DMS53 (cell line): ENCODE measurements at places on chromosomes 3 and 15.

DNA sequence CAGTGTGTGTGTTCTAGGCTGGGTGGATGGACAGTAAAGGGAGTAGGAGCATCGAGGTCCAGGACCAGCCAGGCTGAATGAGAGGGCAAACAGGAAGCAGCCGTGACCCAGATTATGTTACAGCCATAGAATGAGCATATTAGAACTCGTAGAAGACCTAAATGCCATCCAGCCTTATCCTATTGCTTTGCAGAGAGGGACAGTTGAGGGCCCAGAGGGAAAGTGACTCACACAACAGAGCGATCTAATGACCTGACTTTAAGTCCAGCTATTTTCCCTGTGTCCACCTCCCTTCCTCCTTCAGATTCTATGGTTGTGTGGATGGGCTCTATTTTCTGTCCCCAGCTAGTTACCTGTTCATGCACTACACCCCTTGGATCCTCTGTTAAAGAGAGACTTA is 634.1 kb upstream of the TBL1XR1 start:
- peak; percentile 50 for DNase-seq

- no peak for DNase-seq
Observed at GRCh38 chr15:101149864-101150722, 101.8 kb downstream of the CHSY1 start.

- DNase-seq = no peak
Observed at GRCh38 chr15:71705151-71705550, 105.2 kb upstream of the NR2E3 start.

DNA sequence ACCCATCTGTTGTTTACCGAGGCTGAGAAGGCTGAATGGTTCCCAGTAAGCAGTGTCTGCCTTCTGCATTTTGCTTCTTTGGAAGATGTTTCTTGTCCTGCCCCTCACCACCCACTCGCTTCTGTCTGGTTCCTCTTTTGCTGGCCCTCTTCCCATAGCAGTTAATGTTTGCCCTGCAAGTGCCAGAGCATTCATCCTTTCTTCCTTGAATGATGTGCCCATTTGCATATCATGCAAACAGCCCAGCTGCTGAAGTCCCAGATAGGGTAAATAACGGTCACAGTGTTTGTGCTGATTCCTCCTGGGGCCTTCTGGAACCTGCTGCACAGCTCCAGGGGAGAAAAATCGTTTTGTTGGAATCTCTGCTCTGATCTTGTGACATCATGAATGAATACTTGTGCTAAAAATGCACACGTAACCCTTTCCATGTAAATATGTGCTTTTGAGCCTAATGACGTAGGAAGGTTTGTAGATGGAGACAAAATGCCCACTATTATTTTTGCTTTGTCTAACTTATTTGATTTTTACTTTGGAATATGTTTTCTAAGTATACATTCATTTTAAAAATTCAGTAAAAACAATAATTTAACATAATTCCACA is 381.0 kb downstream of the SOX2 start:
- DNase-seq = peak; percentile 79

DNA sequence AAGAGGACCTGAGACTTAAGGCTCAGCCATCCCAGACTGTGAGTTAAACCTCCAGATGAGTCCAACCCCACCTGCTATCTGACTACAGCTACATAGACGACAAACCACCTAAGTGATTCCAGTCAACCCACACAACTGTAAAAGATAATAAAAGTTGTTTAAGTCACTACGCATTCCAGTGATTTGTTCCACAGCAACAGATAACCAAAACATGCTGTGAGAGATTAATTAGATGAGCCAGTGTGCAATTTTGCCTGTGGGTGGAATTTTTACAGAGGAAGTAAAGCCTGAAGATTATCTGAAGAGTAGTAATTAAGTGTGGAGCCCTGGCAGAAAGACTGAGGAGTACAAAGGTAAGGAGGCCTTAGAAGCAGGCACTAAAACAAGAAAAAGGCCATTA is 5.4 kb downstream of the BTBD1 start:
- no peak for DNase-seq

DNA sequence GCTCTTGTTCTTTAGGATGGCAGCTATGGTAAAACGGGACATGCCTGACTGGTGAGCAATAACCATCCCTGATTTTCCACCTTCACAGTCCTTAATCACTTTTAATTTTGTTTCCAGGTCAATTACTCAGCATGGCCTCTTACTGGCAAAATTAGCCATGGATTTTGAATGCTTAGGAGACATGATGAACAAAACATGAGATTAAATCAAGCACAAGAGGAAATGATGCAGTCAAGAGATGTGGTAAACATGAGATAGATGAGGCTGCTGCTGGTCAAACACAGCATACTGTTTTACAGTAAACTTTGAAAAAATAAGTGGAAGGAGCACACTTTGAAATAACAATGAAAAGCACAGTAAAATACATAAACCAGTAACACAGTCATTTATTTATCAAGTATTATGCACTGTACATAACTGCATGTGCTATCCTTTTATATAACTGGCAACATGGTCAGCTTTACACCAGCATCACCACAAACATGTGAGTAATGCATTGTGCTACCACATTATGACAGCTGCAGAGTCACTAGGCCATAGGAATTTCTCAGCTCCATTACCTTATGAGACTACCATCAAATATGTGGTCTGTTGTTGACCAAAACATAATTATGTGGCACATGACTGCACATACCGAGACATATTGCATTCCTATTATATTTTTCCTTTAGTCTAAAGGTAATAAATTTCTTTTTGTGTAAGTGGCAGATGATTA is 30.1 kb upstream of the ZNF502 start:
- DNase-seq = no peak

- no peak for DNase-seq
Observed at GRCh38 chr3:139289860-139290524, 53.8 kb upstream of the MRPS22 start.

- no peak for DNase-seq
Observed at GRCh38 chr15:83102346-83102745, 5.1 kb upstream of the TM6SF1 start.

GRCh38 chr15:79853492-79854328 is 43.1 kb downstream of the MTHFS start:
- DNase-seq = peak; percentile 80

GRCh38 chr15:98943601-98944151 is 63.9 kb downstream of the PGPEP1L start:
- no peak for DNase-seq

DNA sequence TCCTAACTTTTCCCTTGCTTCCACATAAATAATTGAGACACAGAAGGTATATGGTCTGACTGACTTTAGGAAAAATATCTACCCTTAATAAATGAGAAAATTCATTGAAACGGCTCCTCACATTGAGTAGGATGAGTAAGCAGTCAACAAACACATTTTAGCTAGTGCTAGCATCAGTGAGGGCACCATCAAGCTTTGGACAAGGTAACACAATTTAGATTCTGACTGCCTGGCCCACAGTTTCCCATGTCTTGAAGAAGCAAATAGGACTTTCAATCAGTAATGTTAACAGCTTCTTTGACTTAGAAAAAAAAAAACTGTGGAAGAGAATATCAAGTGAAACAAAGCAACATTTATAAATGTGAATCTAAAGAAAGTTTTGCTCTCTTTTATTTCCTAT is 70.1 kb upstream of the MBNL1 start:
- no peak for DNase-seq

- DNase-seq = no peak
Observed at GRCh38 chr15:68789091-68789490, 31.6 kb downstream of the ANP32A start.

- DNase-seq = no peak
Observed at GRCh38 chr15:89656116-89656815, 999 bp upstream of the KIF7 start.

DNA sequence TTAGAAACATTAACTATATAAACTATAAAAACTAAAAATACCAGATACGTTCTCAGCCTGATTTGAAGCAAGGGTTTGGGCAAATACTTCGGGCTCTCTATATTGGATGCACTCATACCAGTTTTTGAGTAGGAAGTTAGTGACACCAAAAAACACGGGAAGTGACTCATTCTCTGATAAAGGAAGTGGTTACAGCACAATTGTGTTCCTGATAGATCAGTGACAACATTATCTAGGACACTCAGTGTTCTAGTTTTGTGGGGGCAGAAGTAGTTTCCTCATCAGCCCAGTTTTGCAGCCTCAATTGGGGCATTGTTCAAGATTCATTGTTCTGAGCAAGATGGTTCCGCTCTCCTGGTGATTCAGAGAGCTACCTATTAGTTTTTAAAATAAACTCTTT is 469.6 kb upstream of the DPPA4 start:
- peak; percentile 62 for DNase-seq

GRCh38 chr3:45647148-45647619 is 42.0 kb upstream of the SACM1L start:
- DNase-seq = peak; percentile 80

DNA sequence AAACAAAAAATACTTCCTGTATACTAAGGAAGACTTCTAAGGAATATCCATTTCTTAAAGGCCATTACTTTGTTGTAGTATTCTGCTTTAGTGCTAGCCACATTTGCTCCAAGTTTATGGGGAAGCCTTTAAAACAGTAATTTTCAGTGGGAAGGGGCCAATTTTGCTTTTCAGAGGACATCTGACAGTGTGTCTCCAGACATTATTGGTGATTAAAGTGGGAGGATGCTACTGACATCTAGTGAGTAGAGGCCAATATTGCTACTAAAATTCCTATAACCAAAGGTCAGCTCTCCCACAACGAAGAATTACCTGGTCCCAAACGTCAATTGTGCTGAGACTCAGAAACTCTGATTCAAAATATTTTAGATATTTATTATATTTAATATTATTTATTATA is 24.8 kb downstream of the SLC28A2 start:
- DNase-seq = peak; percentile 65

GRCh38 chr3:61520966-61521628 is 40.3 kb upstream of the PTPRG start:
- DNase-seq = no peak

- peak; percentile 54 for DNase-seq
Observed at GRCh38 chr15:68228971-68229385, 550 bp downstream of the CLN6 start.

- peak; percentile 55 for DNase-seq
Observed at GRCh38 chr15:32844118-32844711, 126.4 kb downstream of the GREM1 start.
